ENCODE measurements at places on chromosomes 7 and 10.

- no peak for DNase-seq
These were observed 31.6 kb upstream of the PRSS37 start for GRCh38 chr7:141872931-141873330.

GRCh38 chr10:86355571-86356038, 11.0 kb downstream of the GRID1 start:
- no peak for DNase-seq

DNA sequence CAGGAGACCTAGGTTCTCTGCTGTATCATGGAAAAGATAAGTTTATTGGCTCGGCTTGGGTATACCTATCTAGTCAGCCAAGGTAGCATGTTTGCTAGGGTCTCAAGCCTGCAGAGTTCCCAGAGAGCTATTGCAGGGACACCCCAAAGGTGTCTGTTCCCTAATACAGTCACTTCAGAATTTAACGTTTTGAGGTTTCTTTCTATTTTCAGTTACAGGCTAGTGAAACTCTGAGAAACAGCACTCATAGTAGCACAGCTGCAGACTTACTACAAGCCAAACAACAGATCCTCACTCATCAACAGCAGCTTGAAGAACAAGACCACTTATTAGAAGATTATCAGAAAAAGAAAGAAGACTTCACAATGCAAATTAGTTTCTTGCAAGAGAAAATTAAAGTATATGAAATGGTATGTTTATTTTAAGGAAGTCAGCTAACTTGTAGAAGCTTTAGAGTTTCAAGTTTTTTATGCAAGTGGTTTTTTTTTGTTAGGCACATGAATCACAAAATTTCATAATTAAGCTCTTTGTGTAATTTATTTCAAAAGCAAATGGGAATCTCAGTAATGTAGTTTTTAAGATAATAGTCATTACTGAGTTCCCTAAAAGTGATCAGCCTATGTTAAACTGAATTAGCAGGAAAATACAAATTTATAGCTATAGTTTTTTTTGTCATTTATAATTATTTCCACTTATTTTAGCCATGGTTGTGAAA, 54.9 kb downstream of the AKAP9 start:
- DNase-seq: no peak

GRCh38 chr10:123043409-123043925, 34.7 kb downstream of the ACADSB start:
- DNase-seq: peak; percentile 3

DNA sequence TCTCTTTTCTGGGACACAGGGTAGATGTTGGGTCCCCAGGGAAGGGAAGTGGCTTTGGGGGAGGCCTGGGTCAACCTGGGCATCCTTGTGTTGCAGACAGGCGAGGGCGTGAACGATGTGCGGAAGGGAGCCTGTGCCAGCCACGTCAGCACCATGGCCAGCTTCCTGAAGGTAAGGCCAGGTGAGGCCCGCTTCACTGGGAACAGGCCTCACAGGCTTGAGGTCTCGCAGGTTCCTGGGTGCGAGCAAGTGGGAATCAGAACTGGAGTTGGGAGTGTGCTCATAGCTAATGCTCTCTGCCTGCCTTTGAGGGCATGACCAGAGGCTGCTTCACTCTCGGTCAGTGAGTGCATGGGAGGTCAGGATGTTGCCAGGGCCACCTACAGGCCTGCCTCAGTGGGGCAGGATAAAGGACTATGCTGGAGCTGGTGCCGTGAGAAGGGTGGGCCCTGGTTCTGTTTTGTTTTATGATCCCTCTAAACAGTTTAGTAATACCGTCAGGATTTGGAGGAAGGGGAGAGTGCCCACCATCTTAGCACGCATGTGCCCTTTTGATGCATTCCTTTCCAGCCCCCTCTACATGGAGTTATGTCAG, 8.4 kb downstream of the DBNL start:
- DNase-seq: no peak

DNA sequence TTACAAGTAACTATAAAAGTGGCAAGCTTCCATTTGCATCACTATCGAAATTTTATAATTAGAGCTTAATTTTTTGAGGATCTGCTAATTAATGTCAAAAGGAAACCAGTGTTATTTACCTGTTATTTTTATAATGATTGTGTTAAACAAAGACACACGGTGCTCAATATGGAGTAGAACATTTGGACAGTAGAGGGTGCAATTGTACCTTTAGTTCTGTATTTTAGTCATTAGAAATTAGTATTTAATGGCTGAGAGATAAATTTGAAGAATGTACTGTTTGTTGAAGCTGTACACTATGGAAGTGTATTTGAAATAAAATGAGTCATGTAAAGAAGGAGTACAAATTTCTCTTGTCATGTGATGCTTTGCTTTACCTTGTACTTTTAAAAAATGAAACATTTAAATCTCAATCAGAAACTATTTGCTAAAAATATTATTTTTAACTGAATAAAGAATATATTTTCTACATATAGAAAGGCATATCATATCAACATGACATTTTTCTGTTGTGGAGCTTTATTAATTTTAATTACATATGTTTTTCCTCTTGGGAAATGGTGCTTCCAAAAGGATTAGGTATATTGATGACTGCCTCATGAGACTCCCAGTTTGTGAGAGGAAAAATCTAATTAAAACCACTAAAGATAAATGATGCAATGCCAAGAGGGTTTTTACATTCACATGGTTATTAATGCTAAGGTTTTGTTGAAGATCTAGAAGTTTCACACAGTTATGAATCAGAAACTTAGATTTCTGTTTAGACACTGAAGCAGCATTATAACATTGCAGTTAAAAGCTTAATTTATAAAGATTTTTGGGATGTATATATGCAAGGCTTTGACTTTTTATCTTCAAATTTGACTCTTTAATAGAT, 10.4 kb upstream of the PRKG1 start:
- DNase-seq: no peak

- DNase-seq: no peak
These were observed 1025.6 kb upstream of the LRRTM3 start for GRCh38 chr10:65900271-65900670.

DNA sequence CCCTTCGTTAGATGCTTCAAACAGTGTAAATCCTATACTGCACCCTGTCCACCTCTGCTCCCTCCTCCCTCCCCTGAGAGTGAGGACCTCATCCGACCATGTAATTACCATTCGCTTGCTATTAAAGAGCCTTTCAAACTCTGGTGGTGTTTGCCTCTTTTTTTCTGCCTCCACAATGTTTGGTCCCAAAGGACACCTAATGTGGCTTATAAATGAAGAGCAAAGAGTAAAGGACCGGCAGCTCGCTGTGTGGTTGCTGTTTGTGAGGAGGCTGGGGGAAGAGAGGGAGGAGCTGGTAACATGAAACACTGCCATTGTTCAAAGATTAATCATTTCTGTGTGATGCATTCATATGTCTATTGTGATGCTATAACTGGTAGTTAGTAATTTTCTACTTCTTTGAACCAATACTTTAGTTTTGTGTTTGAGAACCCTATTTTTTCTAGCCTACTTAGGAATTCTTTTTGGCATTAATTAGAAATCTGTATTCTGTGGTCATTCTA, 27.9 kb downstream of the MTURN start:
- no peak for DNase-seq

DNA sequence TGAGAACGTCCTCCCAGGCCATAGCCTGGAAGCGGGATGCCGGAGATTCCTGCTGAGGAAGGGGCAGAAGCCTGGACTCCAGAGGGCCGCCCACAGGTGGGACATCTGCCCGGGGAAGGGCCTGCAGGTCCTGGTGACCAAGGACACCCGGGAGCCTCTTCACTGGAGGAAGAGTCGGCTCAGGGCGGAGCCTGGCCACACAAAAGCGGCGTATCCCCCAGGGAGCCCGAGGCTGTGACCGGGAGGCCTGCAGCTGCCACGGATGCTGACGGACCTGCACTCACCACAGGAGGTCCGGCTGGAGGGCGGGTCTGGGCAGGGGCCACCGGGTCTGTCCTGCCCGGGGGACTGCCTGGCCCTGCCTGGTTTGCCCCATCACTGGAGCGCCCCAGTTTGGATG, 15.5 kb upstream of the ADGRA1 start:
- no peak for DNase-seq

- no peak for DNase-seq
These were observed 16.1 kb downstream of the TBATA start for GRCh38 chr10:70769121-70769520.

DNA sequence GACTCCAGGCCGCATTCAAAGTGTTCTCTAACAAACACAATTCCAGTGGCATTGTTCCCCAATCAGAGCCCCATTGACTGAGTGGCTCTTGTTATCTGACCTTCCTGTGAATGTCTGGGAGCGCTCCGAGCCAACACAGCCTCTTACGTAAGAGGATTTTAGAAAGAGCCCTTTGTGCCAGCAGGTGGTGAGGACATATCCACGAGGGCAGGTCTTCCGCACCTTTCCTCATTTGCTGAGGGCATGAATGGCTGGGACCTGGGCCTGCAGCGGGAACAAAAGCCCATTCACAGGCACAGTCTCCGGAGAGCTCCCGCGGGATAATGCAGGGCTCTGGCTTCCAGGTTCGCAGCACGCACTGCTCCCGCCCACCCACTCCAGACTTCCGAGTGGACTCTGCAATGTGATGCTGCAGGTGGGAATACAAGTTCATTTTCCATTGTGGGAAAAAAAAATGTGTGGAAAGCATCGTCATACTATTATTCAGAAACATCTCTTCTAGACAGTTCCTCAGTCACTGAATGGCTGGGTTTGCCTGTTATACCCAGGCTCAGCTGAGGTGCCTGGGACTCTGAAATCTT, 295.0 kb upstream of the IGFBP3 start:
- DNase-seq: no peak

GRCh38 chr7:114567416-114567815, 152.8 kb downstream of the FOXP2 start:
- no peak for DNase-seq

- no peak for DNase-seq
These were observed 48.3 kb downstream of the SVIL start for GRCh38 chr10:29586509-29586908.

GRCh38 chr10:86785037-86785436, 28.6 kb downstream of the BMPR1A start:
- no peak for DNase-seq

GRCh38 chr10:102813734-102814452, 23.3 kb downstream of the CYP17A1 start:
- DNase-seq: no peak

DNA sequence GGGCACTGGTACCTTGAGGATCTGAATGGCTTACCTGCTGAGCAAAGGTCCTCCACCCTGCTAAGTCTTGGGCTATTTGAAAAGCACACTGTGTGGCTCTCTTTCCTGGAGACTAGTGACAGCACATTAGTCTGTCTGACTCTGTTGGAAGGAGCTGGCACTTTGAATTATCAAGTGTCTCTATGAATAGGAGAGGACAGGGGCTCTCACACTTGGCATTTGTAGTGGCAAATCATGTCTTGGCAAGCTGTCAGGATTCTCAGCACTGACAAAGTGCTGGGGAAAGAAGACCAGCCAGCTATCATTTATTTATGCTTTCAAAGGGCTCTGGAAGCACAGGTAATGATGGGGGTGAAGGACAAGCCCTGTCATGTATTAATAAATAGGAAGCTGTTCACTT, 62.8 kb downstream of the MTPN start:
- DNase-seq: no peak

GRCh38 chr7:132857703-132858102, 224.2 kb downstream of the CHCHD3 start:
- no peak for DNase-seq

- DNase-seq: no peak
These were observed 77.9 kb upstream of the LRRN3 start for GRCh38 chr7:111012799-111013675.

GRCh38 chr10:49666054-49666615, 13.3 kb upstream of the C10orf53 start:
- no peak for DNase-seq

DNA sequence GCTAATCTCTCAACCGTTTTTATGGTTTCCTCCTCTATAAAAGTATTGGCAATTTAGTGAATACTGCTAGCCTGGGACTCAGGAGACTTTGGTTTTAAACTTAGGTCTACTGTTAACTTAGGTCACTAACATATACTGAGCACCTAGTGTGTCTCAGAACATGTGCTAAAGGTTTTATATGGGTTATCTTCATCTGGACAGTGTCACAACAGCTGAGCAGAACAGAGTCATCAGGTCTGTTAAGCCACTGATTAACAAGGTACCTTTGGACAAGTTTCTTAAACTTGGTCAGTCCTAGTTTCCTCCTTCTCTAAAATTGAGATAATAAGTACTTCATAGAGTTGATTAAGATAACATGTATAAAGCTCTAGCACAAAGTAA, 30.6 kb downstream of the NET1 start:
- DNase-seq: no peak

DNA sequence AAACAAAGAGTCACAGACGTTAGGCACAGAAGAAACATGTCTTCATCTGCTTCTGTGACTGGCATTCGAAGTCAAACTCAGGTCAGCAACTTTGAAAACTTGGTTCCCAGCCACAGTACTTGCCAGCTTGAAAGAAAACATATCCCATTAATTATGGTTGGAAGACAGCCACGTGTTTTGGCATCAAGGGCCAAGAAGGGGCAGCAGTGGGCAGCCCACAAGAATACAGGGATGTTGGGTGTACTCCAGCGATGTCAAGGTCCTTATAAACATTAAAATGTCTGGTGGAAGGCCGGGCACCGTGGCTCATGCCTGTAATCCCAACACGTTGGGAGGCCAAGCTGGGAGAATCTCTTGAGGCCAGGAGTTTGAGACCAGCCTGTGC, 29.5 kb downstream of the JCAD start:
- no peak for DNase-seq

- DNase-seq: no peak
These were observed 38.4 kb upstream of the LRRC4 start for GRCh38 chr7:128069373-128070364.

DNA sequence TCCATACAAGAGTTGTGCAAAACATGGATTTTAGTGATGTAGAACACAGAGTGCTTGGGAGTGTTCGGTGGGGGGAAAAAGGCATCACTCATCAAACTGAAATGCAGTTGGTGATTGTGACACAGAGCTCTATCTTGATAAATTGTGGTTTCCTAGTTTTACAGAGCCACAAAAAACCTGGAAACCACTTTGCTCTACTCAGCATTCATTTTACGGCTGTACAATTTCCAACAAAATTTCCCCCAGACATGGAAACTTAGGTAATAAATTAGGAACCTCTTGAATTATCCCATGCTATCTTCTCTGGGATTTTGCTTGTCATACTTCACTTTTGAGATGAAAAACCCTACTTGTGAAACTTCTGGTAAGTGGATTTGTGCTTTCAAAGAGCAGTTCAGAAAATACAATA, 614.9 kb upstream of the FZD8 start:
- no peak for DNase-seq

DNA sequence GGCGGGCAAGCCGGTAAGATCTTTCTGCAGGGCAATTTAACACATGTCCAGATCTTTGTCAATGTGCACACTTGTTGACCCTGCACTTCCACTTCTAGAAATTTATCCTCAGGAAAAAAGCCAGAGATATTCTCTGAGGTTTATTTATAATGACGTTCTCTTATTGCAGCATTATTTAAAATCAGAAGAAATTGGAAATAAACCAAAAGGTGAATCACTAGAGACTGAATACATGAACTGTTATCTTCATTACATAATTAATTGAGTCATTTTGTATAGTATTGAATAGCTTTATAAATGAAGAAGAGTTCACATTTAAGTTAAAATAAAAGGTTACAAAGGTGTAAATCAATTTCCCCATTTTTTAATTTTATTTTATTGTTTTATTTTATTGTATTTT, 16.3 kb upstream of the SAR1A start:
- no peak for DNase-seq

All from stimulated activated CD8-positive, alpha-beta memory T cell treated with anti-CD3 and anti-CD28 coated beads, Interleukin-4, amount 100 ng/mL, for 1 hour (primary cell).